ENCODE measurements at places on chromosomes 12 and 14. TPM values are rescaled to one million over a fixed set of nuclear protein-coding genes. Genes with fewer than 3 reads are reported as not detected.

The ZBTB42 gene
- total RNA-seq, result 6.4 TPM

The PARPBP gene
- total RNA-seq, result 10.4 TPM

The FGF6 gene
- not detected for total RNA-seq

The RPGRIP1 gene
- total RNA-seq, result not detected

The RNASE7 gene
- total RNA-seq, result 2.7 TPM

The NR1H4 gene
- total RNA-seq, result not detected

Data from esophagus mucosa (tissue), 1 donor.